LoVo (cell line): ENCODE measurements at places on chromosomes 1 and 21.

GRCh38 chr1:195791796-195792195 is 816.4 kb downstream of the KCNT2 start:
- DNase-seq = no peak

DNA sequence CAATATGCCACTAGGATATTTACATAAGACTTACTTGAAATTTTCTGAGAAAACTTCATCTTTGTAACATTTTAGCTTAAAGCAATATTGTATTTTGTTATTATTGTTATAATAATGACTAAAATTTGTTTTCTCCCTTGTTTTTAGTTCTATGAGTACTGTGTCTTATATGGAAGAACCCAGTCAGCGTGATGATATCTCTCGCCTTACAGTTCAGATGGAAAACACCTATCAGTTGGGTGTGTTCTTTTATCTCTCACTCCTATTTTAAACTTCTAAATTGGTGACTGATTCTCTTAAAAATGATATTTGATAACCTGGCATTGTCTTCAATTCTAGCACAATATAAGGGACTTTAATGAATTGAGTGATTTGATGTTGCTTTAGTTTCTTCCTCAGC is 18.0 kb downstream of the DYNLT5 start:
- no peak for DNase-seq

DNA sequence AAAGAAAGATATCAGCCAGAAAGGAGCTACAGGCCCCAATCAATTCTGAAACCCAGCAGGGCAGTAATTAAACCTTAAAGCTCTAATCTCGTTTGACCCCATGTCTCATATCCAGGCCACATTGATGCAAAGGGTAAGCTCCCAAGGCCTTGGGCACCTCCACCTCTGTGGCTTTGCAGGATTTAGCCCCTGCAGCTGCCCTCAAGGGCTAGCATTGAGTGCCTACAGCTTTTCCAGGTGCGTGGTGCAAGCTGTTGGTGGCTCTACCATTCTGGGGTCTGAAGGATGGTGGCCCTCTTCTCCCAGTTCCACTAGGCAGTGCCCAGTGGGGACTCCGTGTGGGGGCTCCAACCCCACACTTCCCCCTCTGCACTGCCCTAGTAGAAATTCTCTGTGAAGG is 429.9 kb downstream of the NPHP4 start:
- no peak for DNase-seq

DNA sequence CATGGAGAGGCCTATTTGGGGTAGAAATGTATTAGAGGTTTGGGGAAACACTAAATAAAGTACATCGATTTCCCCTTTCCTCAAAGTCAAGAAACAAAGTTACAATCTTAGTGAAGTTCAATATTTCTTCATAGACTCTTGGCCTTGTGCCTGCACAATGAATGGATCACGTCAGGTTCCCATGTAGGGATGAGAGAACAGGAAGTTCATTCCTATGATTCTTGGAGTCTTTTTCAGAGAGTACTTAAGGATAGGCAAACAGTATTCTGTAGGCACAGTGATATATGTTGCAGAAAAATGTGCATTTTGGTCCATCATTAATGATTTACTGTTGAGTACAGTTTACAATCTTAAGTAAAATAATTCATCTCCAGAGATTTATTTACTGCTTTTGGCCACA is 275.5 kb downstream of the RGS7 start:
- no peak for DNase-seq

GRCh38 chr1:207428783-207429182 is 25.3 kb upstream of the CR2 start:
- DNase-seq = no peak

DNA sequence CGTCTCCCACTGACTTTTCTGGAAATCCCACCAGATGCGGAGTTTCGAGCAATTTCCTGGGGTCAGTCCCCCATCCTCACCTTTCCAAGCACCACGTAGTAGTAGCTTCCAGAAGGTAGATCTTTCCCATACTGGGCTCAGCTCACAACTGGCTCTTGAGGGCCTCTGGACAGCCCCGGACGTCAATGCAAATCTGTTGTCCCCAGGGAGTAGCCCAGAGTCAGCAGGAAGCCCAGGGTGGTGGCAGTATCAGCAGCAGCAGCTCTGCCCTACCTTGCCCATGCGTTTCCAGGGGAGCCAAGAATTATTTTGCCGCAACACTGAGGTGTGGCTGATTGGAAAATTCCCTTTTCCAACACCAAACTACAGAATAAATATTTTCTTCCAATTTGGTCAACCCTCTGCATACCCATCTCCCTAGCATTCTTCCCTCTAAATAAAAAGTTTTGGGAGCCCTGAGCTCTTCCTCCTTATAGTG is 70.3 kb downstream of the CD46 start:
- DNase-seq = no peak

GRCh38 chr1:39268906-39269305 is 64.4 kb downstream of the MACF1 start:
- no peak for DNase-seq

- no peak for DNase-seq
Measured at GRCh38 chr1:207366022-207366421, 44.5 kb downstream of the CD55 start.

- DNase-seq = no peak
Measured at GRCh38 chr1:227666286-227666685, 68.8 kb downstream of the JMJD4 start.
